EH (cell line): ENCODE measurements at places on chromosomes 7 and 10.
A peak's percentile ranks its signal among the peaks of the same experiment; 100 is the strongest.

DNA sequence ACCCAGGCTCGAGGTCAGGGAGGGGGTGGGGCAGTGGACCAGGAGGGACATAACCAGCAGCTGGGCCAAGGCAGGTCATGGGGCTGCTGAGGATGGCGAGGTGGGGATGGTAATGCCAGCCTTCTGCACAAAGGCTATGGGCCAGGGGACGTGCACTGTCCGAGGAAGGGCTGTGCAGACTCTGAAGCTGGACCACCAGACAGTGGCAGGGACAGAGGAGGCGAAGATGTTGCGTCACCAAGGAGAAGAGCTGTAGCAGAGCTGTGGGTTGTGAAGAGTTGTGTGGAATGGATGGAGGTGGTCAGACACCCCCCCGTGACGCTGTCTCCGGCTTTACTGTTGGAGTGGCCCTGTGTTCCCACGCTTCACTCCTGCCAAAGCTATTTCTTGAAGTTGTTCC is 1.8 kb downstream of the CLEC2L start:
- DNase-seq: no peak

- DNase-seq: no peak
These were observed 7.2 kb downstream of the ZNF467 start for GRCh38 chr7:149766135-149766675.

- no peak for DNase-seq
These were observed 90.5 kb upstream of the PDGFA start for GRCh38 chr7:610141-610530.

DNA sequence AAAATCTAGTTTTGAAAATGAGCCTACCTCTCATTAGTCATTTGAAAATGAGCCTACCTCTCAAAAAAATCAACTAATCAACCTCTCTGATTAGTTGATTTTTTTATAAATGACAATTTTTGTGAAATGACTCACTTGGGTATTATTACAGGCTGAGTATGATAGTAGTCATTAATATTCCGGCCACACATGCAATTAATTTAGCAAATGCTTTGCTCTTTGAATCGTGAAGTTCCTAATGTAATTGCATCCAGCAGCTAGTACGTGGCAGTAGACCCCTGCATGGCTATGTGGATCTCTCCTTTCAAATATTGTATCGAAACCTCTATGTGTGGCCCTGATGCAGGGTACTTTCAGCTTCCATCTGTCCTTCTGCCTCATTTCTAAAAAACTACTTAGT is 245.9 kb upstream of the PHYHIPL start:
- DNase-seq: peak; percentile 45

DNA sequence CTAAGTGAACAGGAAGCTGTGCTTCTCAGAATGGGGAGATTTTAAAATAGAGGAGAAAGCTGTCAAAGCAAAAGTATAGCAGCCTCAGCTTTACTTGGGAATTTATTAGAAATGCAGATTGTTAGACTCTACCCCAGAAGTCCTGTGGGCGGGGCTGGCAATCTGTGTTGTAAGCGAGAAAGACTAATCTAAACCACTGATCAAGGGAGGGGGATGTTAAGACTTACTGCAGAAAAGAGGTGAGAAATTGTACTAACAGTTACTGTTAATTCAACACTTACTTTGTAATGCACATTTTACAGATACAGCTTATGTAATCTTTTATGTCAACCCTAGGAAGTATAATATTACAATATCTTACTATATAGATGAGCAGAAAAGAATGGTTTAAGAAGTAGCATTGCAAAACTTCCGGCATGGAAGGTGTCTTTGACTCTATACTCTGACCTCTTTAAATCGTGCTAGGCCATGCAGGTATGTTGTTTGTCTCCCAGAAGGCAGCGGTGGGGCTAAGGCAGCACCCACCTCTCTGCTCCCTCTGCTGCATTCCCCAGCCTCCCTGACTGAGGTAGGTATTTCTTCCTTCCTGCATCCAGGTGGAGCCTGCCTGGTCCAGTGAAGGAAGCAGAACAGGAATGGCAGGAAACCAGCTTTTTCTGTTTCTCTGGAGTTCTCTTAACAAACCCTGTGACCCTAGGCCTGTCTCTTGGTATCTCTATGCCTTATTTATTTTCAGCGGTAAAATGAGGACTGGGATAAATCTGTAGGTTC is 462.2 kb downstream of the AUTS2 start:
- DNase-seq: no peak

DNA sequence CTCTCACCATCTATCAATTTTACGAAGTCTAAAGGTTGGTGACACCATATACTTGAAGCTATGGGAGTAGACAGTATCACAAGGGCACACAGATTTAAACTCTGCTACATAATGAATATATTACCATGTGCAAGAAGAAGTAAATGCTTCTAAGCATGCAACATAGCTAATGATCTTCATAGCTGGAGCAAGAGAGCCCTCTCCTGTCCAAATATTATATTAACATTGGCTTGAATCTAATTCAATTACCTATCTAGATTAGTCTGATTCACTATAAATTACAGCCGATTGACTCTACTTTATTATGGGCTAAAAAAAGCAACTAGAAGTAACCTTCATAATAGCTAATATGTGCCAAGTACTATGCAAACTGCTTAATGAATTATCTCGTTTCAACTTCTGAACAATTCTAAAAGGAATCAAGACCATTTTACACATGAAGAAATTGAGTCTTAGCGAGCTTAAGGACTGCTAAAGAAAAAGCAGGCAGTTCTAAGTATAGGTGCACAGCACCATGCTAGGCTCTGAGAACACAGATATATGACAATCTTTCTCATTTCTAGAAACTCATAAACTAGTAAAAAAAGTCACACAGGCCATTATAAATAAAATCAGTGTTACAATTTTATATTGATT is 21.9 kb downstream of the FRA10AC1 start:
- DNase-seq: peak; percentile 56

DNA sequence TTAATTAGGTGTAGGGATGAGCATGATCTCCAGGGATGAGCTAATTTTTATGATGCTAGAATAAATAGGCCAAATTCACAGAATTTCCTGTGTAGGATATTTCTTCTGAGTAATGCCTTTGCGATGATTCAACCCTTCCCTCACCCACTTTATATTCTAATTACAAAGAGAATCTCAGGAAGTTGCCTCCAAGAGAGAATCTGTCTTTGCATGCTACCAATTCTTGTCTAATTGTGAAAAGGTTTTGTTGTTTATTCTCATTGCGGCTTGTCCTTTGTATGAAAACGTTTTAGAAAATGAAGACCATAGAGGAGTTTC is 6.3 kb downstream of the C7orf57 start:
- peak; percentile 90 for DNase-seq

- DNase-seq: no peak
These were observed 565 bp upstream of the INA start for GRCh38 chr10:103276251-103276895.

DNA sequence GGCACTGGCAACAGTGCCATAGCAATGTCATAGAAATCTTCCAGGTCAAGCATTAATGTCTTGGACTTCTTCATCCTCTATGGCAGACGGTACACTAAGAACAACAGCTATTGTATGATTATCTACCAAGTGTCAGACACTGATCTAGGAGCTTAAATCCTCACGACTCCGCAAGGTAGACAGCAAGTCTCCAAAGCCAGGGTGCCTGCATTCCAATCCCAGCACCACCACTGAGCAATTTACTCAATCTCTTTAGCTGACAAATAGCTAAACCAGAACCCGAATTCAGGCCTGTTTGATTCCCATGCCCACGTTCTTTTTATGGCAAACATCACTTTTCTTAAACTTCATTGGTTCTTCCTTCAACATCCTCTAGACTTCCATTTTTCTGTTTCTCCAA is 31.8 kb downstream of the DNMBP start:
- DNase-seq: no peak

- DNase-seq: no peak
These were observed 24.2 kb downstream of the CRTAC1 start for GRCh38 chr10:98006266-98006665.

DNA sequence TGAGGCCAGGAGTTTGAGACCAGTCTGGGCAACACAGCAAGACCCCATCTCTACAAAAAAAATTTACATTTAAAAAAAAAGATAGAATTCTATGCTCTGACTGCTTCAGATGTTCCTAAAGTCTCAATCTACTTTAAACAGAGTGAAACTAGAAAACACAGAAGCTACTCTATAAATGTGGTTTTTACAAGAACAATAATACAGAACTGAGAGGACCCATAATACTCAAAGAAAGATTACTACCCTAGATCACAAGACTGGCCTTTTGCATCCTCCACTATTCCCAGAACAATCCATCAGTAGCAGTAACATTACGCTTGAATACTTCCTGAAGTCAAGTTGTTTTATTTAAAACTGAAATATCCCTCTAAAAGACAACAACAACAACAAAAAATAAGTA is 119.4 kb downstream of the ZFAND4 start:
- no peak for DNase-seq

DNA sequence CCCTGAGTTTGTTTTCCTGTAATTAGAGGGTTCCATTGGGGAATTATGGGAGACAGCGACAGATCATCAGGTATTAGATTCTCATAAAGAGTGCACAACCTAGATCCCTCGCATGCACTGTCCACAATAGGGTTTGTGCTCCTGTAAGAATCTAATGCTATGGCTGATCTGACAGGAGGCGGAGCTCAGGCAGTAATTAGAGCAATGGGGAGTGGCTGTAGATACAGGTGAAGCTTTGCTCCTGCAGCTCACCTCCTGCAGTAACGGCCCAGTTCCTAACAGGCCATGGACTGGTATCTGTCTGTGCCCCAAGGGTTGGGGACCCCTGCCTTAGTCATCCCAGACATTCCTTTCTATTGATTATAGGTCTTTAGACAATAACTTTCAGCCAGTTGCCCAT is 894 bp upstream of the ZSCAN21 start:
- DNase-seq: no peak

DNA sequence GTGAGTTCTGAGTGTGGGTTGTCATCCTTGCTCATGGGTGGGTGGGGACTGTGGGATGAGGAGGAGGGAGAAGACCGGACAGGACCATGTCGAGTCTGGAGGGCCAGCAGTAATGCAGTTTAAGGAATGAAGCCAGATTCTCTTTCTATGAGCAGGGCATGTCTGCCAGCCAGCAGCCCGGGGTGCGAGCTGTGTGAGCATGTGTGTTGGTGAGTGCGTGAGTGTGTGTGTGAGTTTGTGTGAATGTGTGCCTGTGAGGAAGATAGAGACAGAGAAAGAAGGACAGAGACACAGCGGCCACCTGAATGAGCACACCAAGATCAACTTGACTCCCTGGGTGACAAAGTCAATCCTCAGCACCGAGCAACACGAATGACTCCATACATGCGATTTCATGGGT is 52.3 kb downstream of the ADARB2 start:
- DNase-seq: no peak

GRCh38 chr7:94357076-94357475 is 37.6 kb upstream of the COL1A2 start:
- DNase-seq: no peak

GRCh38 chr7:55448526-55448925 is 83.4 kb downstream of the LANCL2 start:
- DNase-seq: no peak

DNA sequence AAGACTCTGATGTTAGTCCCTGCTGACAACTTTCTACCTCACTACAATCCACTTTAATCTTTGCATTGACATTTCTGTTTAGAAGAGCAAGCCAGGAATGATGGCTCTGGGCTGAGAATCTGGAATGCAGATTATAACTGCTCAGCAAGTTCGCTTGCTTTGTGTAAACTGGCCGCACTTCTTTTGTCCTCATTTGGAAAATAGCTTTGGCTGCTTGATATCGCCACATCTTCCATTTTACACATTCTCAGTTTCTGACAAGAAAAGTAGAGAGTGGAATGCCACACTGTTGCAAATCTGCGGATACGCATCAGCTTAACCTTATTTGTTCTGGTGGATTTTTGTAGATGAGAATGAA is 429.8 kb downstream of the KCNMA1 start:
- DNase-seq: no peak

- DNase-seq: no peak
These were observed 239.9 kb downstream of the CAMK1D start for GRCh38 chr10:12589291-12589690.
